ENCODE measurements at places on chromosomes 5 and 9.

- no peak for DNase-seq
Observed at GRCh38 chr9:28892538-28892937, 1319.3 kb upstream of the C9orf72 start.

- peak; percentile 84 for DNase-seq
Observed at GRCh38 chr5:73692166-73692640, 66.2 kb downstream of the ARHGEF28 start.

GRCh38 chr5:122694884-122695283, 80.0 kb upstream of the SNX2 start:
- DNase-seq: no peak

DNA sequence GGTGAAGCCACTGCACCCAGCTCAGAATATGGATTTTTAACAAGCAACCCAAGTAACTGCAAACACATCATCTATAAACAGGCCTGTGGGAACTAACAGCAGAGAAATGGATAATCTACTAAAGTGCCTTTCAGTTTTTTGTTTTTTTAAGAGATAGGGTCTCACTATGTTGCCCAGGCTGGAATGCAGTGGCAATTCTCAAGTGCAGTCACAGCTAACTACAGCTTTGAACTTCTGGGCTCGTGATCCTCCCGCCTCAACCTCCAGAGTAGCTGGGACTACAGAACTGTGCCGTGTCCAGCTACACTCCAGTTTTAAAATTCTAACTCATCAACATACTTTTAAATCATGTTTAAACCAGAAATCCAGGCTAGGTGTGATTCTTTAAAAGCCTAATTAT, 11.9 kb downstream of the TUT7 start:
- no peak for DNase-seq

GRCh38 chr9:81754245-81754644, 64.9 kb upstream of the TLE1 start:
- no peak for DNase-seq

DNA sequence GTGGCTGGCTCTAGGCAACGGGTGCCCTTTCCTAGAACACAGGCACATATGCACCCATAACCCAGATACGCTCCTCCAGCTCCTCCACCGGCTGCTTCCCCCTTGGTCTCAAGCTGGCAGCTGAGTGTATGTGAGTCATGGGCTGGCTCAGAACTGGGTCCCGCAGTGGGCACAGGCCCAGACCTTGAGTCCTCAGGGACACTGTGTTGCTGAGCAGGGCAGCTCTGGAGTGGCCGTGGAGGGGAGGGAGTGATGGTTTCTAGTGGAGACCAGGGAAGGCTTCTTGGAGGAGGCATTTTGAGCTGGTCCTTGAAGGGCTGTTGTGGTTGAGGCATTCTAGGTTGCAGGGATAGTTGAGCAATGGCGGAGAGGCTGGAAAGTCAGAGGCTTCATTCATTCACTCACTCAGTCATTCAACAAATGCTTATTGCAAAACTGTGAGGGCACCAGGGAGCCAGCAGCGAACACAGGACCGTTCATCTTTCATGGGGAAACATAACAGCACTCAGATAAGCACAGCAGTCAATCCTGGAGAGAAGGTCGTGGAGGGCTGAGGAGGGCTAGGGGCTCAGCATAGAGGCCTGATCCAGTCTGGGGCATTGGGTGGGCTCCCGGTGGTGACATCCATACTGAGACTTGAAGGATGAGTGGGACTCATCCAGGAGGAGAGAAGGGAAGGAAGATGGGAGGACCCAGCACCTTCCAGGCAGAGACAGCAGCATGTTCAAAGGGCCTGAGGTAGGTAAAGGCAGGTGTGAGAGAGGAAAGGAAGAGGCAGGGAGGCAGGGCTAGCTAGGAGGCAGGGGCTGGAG, 2.4 kb downstream of the BBLN start:
- no peak for DNase-seq

- DNase-seq: no peak
Observed at GRCh38 chr5:3347741-3348140, 247.9 kb upstream of the IRX1 start.

DNA sequence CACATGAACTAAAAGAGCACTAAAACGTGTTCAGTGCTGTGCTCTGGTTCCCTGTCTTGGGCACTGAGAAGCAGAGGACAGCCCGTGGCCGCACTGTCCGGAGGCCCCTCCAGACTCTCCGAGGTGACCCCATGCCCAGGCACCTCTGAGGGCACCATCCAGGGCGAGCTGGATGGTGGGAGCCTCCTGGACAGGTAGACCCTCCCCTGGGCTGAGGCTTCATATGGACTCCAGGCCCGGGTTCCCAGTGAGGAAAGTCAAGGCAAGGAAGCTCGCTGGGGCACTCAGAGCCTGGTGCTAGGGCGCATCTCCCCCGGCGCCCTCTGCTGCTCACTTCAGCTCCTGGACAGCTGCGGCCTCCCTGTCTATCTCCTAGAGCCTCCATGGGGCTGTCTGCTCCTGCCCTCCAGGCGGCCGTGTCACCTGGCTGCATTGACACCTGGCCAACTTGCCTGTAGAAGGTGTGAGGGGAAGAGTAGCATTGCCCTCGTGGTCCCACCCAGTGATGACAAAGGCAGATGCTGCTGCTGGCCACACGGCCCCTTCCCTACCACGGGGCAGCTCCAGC, 178.2 kb upstream of the IRX1 start:
- no peak for DNase-seq

DNA sequence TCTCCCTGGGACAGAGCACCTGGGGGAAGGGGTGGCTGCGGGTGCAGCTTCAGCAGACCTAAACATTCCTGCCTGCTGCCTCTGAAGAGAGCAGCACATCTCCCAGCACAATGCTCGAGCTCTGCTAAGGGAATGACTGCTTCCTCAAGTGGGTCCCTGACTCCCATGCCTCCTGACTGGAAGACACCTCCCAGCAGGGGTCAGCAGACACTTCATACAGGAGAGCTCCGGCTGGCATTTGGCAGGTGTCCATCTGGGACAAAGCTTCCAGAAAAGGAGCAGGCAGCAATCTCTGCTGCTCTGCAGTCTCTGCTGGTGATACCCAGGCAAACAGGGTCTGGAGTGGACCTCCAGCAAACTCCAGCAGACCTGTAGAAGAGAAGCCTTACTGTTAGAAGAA, 77.2 kb downstream of the SLCO6A1 start:
- no peak for DNase-seq

DNA sequence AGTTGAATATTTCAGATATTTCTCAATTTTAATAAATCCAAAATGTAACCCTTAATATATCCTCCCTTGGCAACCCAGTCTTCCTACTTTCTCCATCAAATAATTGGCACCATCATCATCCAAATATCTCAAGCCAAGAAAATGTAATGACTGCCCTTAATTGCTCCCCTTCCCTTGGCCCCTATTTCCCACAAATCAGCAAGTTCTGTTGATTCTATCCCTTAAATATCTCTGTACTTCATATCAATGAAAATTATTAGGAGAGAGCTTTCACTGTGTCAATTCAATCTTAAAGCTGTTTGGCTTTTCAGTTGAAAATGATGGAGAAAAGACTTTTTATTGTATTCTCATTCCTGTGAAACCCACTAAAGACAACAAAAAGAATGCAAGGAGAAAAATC, 349.8 kb downstream of the HINT1 start:
- no peak for DNase-seq

- no peak for DNase-seq
Observed at GRCh38 chr5:143882520-143882919, 70.6 kb downstream of the HMHB1 start.

- no peak for DNase-seq
Observed at GRCh38 chr9:94656200-94656599, 16.9 kb upstream of the FBP1 start.

DNA sequence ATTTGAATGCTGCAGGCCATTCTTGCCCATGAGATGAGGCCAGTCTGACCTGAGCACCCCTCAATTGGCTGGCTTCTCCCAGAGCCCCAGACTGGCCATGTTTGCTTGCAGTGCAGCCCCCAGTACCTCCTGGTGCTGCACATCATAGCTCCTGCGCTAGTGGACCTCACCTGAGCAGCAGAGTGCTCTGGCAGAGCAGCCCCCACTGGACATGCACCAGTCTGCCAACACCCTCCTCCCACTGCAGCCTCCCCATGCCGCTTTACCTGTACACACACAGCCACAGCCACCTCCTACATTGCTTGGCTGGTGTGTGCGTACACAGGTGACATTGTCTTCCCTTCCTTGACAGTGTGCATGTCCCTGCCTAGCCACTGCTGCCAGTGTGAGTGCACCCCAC, 940.2 kb downstream of the EFNA5 start:
- DNase-seq: no peak

DNA sequence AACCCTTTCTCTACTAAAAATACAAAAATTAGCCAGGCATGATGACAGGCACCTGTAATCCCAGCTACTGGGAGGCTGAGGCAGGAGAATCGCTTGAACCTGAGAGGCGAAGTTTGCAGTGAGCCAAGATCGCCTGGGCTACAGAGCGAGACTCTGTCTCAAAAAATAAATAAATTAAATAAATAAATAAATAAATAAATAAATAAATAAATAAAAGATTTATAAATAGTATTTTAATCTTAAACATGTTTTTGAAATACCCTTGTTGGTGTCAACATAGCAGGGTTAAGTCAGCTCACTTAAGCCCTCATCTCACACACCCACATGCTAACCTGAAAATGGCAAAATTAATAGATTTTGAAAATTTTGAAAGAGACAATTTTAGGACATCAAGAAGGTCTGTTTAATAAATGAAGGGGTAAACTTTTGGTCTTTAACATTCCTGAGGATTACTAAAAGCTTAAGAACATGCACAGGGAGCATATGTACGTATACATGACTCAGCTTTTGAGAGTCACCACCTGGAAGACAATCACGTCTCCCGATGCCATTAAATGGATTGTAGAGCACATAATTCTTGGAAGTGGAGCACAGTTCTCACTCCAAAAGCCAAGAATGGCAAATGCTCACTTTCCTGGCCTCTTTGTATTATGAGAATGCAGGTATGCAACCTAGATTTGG, 202.5 kb downstream of the GDNF start:
- peak; percentile 74 for DNase-seq

DNA sequence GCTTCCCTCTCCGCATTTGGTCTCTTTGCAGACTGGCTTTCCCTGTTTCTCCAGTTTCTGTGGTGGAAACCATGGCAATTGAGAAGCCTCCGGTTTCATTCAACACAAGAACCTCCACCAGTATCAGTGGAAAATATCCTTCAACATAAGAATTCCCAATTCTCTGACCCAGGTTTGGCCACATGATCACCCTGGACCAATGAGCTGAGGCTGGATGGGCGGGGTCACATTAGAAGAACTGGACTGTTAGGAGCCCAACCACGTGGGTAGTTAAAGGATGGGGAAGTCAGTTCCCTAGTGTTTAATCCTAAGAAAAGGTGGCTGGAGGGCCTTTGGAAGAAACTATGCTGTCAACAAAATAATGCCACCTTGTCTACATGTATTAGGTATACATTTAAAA, 336.3 kb downstream of the DMRT2 start:
- no peak for DNase-seq

DNA sequence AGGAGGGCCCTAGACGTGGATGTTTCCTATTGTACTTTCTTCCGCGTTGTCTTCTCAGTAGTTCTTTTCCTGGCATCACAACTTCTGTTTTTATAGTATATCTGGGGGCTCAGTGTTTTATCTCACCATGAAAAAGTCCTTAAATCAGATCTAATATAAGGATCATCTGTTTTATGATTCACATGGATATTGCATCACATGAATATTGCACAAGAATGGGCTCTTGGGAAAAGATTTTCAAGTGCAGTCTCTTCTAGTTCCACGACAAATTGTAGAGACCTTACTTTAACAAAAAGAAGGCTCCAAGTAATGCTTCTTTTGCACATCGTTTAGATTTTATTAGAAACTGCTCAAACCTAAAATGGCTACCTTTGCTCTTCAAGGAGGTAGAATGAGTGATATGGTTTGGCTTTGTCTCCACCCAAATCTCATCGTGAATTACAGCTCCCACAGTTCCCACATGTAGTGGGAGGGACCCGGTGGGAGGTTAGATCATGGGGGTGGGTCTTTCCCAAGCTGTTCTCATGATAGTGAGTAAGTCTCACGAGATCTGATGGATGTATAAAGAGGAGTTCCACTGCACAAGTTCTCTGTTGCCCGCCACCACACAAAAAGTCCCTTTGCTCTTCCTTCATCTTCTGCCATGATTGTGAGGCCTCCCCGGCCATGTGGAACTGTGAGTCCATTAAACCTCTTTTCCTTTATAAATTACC, 53.7 kb upstream of the FAM120A start:
- DNase-seq: no peak

DNA sequence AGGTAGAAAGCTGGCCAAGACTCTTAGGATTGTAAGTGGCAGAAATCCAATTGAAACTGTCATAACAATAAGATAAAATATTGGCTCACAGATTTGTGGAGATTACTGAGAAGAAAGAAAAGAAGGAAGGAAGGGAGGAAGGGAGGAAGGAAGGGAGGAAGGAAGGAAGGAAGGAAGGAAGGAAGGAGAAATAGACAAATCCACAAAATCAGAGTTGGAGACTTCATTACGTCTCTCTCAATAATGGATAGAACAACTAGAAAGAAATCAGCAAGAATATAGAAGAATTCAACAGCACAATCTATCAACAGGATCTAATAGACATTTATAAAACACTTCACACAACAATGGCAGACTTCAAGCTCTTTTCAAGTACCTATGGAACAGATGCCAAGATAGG, 17.9 kb upstream of the PAM start:
- no peak for DNase-seq

DNA sequence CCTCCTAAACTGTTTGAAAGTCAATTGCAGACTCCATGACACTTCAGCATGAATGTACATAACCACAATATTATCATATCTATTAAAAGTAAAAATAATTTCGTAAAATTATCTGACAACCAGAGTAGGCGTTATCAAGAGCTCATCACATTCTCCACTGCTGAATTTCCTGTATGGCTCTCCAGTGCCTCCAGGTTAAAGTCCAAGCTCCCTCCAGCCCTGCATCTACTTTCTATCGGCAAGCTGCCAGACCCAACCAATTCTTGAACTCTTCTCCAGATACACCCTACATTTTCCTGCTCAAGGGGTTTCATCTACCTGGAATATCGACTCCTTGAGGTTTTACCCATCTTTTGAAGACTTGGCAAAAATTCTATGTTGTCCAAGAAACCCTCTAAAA, 74.5 kb upstream of the TBC1D2 start:
- DNase-seq: no peak

GRCh38 chr5:55333017-55333416, 25.2 kb downstream of the MTREX start:
- no peak for DNase-seq

DNA sequence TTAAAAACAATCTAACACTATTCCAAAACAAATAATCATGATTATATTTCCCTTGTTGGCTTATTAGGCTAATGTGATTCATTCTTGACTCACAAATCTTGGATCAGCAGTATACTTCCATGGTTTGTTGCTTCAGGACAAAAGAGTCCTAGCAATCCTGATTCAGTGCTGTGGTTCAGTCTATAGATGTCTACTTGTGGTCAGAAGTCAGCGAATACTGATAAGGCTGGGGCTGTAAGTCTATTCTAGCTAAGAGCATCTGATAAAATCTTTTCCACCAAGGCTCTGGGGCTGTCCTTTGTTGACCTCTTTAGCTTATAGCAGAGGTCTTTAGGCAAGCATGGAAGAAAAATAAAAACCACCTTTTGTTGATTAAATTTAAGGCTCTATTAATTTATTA, 4.4 kb upstream of the SMIM3 start:
- peak; percentile 86 for DNase-seq

- no peak for DNase-seq
Observed at GRCh38 chr5:179852993-179853547, 5.5 kb downstream of the MRNIP start.

Data from foreskin keratinocyte (primary cell).